ENCODE measurements at places on chromosomes 2 and 18. TPM values are rescaled to one million over a fixed set of nuclear protein-coding genes. Genes with fewer than 3 reads are reported as not detected.

Gene POTEJ
- total RNA-seq = not detected

Gene IKZF2
- 6.2 TPM for total RNA-seq

Gene CPO
- total RNA-seq = not detected

Gene GPR35
- 2.7 TPM for total RNA-seq

Gene CHPF
- total RNA-seq = 77.9 TPM

Gene PAX8
- not detected for total RNA-seq

Gene BOLA3
- 72.5 TPM for total RNA-seq

Gene PAIP2B
- 53.2 TPM for total RNA-seq

Gene PPP1R1C
- 39.1 TPM for total RNA-seq

Gene UGT1A3
- total RNA-seq = not detected

Gene VIT
- total RNA-seq = 34.9 TPM

Gene CPS1
- 1.8 TPM for total RNA-seq

Data from heart left ventricle (tissue), 16 donors.